Stimulated activated CD4-positive, alpha-beta T cell treated with anti-CD3 and anti-CD28 coated beads, Interleukin-15, amount 100 ng/mL, for 24 hours (primary cell): ENCODE measurements at places on chromosomes 1 and 21.

GRCh38 chr1:78716186-78716585 lies 66.6 kb downstream of the IFI44 start:
- DNase-seq: no peak

DNA sequence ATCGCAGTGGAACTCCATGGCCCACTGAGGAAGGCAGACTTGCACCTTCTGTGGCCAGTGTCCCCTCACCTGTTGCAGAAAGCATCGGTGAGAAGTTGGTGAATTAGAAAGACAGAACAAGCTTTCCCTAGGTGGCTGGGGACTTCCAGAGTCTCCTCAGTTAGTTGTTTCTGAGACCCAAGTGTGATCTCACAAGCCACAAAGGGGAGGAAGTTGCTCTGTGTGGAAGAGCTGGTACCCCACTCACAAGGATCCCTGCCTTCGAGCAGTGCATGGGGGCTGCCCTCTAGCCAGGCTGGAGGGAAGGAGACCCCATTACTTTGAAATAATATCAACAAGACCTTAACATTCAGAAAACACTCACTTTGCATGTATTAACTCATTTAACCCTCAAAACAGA lies 2.1 kb downstream of the PRELP start:
- no peak for DNase-seq

GRCh38 chr1:151537112-151537511 lies 3.0 kb upstream of the TUFT1 start:
- no peak for DNase-seq

- no peak for DNase-seq
Observed at GRCh38 chr21:37128076-37128475, 55.0 kb downstream of the TTC3 start.

DNA sequence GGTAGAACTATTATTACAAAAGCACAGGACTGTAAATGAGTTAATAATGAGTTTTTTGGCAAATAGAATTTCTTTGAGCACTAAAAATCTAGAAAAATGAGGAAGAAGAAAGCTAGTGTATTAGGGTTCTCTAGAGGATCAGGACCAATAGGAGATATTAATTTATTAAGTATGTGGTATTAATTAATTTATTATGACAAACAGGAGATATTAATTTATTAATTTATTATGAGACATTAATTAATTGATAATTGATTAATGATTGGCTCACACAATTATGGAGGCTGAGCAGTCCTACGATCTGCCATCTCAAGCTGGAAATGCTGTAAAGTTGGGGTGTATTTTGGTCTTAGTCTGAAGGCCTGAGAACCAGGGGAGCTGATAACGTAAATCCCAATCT lies 31.2 kb downstream of the PLA2G4A start:
- no peak for DNase-seq

DNA sequence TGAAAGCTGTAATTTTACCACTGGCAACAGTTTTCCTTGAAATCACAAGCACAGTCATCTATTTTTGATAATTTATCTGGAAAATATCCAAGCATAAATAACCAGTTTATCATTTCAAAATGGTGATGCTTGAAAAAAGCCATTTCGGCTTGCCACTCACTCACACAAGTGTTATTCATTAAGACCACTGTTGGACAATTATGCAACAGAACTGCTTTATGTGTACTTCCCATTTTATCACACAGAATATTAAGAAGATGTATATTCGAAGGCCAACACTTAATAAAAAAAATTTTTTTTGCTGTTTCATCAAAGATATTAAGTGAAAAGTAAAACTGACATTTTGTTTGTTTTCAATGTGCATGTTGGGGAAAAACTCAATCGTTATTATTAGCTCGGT lies 62.3 kb downstream of the EIF4G3 start:
- DNase-seq: no peak

GRCh38 chr1:198604975-198605374 lies 33.9 kb upstream of the PTPRC start:
- no peak for DNase-seq

- no peak for DNase-seq
Observed at GRCh38 chr1:233707153-233707879, 93.4 kb downstream of the KCNK1 start.

- no peak for DNase-seq
Observed at GRCh38 chr1:90340606-90341005, 345.7 kb downstream of the ZNF326 start.

GRCh38 chr1:35573198-35574124 lies at the start of gene TFAP2E:
TFAP2E (plus strand) TSS chr1:35573314; CDS start chr1:35573578, 264 bp downstream.
- DNase-seq: peak; percentile 25

DNA sequence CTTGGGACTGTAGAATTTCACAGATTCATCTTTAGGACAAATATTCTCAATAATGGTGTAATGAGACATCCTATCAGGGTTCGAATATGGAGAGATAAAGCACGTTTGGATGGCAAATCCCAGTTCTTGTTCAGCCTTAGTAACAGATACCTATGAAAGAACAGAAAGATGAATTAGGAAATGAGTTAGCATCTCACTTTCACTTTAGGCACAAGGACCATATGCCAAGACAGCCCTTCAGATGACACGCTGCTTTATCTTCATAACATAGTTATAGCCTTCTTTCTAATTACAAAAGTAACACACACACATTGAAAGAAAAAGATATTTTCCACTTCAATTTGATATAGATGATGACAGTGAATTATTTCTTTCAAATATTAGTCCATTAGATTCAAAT lies 173.6 kb downstream of the TGFBR3 start:
- DNase-seq: no peak

GRCh38 chr1:95040032-95040525 lies 32.7 kb downstream of the ALG14 start:
- DNase-seq: no peak

GRCh38 chr1:238329671-238330070 lies 438.9 kb upstream of the ZP4 start:
- DNase-seq: no peak

DNA sequence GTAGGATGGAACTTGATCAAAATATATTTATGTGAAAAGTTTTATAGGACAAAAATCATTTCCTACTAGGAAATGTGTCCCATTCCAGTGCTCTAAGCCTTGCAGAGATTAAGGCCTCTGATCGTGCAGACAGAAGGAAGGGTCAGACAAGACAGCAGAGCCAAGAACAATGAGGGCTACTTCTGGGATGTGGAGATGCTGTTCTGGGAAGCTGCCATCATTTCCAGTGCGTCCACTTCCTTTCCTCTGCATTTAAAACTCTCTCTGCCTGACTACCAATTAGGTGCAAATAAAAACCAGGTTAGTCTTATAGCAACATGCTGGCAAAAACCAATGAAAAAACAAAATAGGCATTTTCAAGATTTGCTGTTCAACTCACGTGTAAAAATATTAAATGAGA lies 36.1 kb downstream of the BEND5 start:
- no peak for DNase-seq

DNA sequence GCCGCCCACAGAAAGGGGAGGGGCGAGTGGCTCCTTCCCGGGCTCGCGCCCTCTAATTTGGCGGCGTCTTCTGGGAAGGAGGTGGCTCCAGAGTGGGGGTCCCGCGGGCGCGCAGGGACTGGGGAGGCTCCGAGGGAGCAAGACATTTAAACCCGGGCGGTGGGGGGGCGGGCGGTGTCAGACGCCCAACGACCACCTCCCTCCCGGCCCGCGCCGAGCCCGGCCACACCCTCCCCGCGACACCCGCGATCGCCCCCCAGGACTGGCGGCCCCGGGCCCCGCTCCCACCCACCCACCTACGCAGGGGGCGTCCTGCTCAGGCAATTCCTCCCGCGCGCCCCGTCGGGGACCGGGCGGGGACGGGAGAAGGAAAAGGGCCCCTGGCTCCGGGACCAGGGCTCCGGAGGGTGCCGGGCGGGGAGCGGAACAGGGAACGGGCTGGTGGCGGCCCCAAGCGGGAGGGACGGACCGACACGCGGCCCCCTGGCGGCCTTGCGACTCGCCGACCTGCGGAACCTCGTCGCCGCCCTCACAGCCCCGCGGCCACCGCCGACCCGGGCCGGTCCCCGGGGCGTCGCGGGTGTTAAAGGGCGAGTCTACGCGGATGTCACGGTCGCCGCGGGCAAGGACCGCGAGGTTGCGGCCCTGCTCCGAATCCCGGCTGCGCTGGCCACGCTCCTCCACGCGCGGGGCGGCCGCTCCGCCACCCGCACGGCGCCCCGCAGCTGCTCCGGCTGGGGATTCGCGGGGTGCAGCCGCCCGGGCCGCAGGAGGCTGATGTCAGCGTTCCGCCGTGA lies 94.0 kb upstream of the FMN2 start:
- DNase-seq: peak; percentile 27
